ENCODE measurements at places on chromosomes 1 and 21. TPM values are rescaled to one million over a fixed set of nuclear protein-coding genes. Genes with fewer than 3 reads are reported as not detected.

SETD4 gene
- total RNA-seq = 26.9 TPM

NR0B2 gene
- not detected for total RNA-seq

SERINC2 gene
- total RNA-seq = 2.8 TPM

- no peak for DNase-seq
Observed at GRCh38 chr1:17140279-17140678, 21.0 kb upstream of the PADI2 start.

GRCh38 chr1:61007534-61008364 is 74.6 kb upstream of the NFIA start:
- DNase-seq = no peak

GRCh38 chr21:29581393-29581792 is 282.7 kb downstream of the BACH1 start:
- no peak for DNase-seq

DNA sequence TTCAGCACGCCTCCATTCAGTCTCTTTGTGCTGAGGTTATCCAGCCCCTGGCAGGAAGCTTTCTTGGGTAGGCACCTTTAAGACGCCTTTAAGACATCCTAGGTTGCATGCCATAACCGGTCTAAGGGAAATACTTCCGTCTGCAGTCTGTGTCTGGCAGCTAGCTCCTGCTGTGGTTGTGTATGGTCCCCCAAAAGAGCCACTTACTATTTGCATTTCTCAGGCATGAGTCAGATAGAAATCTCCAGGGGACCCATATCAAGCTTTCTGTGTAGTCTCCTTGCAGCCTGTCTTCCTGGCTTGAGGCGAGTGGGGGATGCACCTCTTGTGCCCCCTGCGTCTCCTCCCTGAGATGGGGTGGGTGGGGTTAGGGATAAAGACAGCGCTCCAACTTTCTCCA is 10.0 kb upstream of the RYR2 start:
- no peak for DNase-seq

- DNase-seq = no peak
Observed at GRCh38 chr1:25110036-25110435, 122.3 kb downstream of the SYF2 start.

DNA sequence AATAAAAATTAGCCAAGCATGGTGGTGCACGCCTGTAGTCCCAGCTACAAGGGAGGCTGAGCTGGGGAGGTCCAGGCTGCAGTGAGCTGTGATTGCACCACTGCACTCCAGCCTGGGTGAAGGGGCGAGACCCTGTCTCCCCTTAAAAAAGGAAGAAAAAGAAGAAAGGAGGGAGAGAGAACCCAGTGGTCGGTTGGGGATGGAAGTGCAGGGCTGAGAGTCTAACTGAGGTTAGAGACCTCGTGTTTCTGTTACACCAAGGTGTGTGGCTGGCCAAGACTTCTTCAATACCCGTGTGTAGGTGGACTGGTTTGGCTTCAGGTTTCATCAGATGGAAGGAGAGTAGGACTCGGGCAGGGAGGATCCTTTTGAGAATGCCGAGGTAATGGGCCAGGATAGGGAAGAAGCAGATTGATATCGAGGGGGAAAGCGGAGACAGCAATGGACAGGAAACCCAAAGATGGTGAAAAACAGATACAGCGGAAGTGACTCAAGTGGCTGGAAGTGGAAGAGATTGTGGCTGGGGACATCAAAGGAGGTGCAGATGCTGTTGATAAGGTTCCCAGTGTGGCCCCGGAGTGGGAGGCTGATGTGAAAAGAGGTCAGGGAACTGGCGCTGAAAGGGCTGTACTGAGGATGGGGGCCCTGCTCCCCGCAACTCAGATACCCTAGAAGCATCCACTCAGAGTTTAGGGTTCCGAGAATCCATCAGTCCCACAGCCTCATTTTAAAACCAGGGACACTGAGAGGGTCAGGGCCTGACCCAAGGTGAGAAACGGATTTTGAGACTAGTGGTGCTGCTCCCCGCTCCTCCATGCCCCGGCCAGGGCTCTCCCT is 681 bp upstream of the UBXN10 start:
- no peak for DNase-seq

- peak; percentile 51 for DNase-seq
Observed at GRCh38 chr1:112322983-112323678, 72.9 kb upstream of the CTTNBP2NL start.

GRCh38 chr1:159208175-159208825 is 3.6 kb downstream of the ACKR1 start:
- DNase-seq = no peak

Measured in cerebellum (tissue), 4 donors.